ENCODE measurements at places on chromosomes 16 and 17.

DNA sequence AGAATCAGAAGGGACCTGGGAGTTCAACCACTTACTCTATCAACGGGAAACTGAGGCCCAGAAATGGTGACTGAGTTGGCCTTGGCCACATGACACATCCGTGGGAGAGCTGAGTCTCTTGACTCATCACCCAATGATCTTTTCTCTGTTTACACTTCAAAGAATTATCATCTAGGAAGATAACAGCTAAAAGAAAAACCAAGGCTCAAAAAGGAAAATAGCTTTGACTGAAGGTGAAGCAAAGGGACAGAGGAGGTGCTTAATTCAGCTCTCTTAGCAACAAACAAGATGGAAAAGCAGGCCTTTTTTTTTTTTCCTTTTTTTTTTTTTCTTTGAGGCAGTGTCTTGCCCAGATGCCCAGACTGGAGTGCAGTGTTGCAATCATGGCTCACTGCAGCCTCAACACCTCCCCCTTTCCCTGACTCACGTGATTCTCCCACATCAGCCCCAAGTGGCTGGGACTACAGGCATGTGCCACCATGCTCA lies 16.7 kb downstream of the ERCC4 start:
- DNase-seq = peak; percentile 7

DNA sequence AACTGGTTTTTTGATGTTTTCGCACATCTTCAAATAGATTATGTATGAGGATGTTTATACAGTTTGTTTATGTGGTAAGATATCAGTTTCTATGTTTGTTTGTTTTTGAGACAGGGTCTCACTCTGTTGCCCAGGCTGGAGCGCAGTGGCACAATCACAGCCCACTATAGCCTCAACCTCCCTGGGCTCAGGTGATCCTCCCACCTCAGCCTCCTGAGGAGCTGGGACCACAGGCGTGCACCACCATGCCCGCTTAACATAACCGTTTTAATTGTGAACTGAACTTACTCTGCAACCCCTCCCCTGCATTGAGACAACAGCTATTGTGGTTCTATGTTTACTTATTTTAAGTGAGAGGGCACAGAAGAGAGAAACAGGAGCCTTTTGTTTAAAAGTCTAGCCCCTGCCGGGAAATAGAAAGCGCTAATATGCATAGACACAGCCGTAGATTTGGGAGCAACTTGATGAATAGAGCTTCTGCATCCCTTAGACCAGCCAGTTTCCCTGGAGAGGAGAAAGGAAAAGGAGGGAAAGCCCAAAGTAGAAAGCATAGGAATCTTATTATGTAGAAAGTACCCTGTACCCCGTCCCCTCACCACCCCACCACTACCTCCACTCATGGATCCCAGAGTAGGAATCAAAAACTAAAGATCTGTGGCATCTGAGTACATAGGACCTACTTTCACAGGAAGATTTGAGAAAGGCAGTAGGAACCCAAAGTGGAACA lies 19.6 kb upstream of the APPBP2 start:
- DNase-seq = no peak

- peak; percentile 49 for DNase-seq
Observed at GRCh38 chr16:24670623-24671454, 58.6 kb upstream of the TNRC6A start.

DNA sequence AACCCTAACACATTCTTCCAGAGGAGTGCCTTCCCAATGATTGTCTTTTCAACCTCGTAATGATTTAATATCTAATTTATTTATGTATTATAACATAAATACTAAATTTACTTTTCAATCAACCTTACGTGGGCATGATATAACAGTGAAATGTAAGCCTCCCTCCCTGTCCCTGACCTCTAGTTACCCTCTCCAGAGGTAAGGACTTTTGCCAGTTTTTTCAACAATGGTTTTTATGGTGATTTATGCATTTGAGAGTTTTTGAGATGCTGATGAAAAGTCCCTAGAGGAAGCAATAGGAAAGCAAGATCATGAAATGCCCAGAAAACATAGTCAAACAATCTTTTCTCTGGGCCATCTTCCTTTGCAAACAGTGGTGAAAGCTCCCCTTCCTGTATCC lies 35.2 kb upstream of the PLLP start:
- no peak for DNase-seq

DNA sequence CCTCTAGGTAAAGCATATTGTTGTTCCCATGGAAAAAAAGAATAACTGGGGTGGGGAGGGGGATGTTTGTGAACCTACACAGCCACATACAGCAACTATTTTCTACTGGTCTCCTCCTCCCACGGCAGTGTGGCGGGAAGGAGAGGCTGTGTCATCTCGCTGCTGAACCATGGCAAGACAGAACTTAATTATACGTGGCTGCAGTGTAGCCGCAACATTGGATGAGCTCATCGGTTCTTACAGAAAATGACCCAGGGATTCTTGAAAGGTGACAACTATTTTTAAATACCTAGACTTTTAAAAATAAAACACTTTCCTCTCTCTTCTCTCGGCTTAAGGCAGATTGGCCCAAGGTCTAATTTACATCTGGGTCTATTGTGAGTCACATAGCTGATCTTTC lies 19.8 kb upstream of the TEKT3 start:
- no peak for DNase-seq

Measured in activated CD8-positive, alpha-beta T cell treated with anti-CD3 and anti-CD28 coated beads for 36 hours (primary cell).